ENCODE measurements at places on chromosomes 6 and 20.

GRCh38 chr20:61923371-61924166, 142.1 kb downstream of the TAF4 start:
- DNase-seq, result no peak

DNA sequence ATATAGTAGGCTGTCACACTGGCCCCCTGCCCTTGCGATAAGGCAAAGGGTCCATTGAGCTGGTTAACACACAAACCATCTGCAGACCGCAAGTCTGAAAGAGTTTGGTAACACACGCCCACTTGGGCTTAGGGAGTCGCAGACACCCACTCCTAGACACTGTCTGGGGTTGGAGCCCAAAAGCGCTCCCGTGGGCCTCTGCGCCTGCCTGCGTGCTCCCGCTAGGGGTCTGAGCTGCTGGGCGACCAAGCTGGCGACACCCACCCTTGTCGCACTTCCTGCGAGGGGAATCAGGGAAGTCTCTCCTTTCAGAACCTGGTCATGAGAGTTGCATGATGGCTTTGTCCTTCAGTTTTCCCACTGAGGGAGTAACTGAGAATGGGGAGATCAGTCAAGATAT, 653.0 kb downstream of the HTR1B start:
- no peak for DNase-seq

DNA sequence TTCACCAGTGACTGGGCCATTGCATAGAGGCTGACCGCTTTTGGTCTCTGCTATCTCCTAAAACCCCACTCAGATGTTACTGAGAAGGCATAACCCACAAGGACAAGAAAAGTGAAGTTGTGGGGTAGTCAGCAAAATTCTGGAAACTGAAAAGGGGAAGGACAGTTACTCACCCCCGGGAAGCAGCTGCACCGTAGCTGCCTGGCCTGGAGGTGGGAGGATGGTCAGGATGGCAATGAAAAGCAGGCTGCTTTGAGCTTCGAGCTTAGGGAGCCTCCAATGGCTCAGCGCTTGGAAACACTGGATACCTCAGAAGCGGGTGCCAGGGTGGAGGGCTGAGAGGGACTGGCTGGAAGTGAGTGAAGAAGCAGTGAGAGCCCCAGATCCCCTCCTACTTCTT, 56.0 kb downstream of the KCNK5 start:
- DNase-seq, result no peak

- no peak for DNase-seq
These were observed 12.7 kb upstream of the FOXF2 start for GRCh38 chr6:1376653-1377052.

DNA sequence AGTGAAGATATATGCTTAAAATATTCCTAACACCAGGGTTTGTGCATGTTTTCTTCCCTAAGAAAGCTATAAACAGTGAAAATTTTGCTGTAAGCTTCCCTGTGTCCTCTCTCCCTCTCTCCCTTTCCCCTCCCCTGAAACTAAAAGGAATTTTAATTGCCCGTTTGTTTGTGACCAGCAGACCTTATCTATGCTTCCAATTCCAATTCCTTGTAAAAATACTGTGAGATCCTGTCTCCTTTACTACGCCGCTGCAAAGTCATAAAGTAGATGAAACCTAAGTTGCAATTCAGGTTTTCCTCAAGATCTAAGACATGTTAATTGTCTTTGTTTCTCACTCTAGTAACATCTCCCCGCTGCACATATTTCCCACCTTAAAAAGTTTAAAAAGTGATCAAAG, 82.3 kb downstream of the DNAH8 start:
- DNase-seq, result no peak

GRCh38 chr6:115865914-115866313, 194.8 kb downstream of the FRK start:
- DNase-seq, result no peak

- no peak for DNase-seq
These were observed 9.9 kb upstream of the SLC17A3 start for GRCh38 chr6:25883991-25884390.

GRCh38 chr6:75170691-75171560, 34.9 kb downstream of the COL12A1 start:
- DNase-seq, result no peak
